Lung microvascular endothelial cell (primary cell): ENCODE measurements at places on chromosomes 13 and 19. TPM values are rescaled to one million over a fixed set of nuclear protein-coding genes. Genes with fewer than 3 reads are reported as not detected.

Gene CTU1
- 4.1 and 7.3 TPM in 2 replicates for total RNA-seq

Gene TYROBP
- total RNA-seq = not detected in 2 replicates

Gene PLPPR3
- under 0.01 and 0.44 TPM in 2 replicates for total RNA-seq

Gene KLK13
- total RNA-seq = not detected in 2 replicates

Gene ZNF799
- 3.9 and 7.5 TPM in 2 replicates for total RNA-seq

Gene ACTL9
- total RNA-seq = not detected in 2 replicates

Gene ZNF615
- total RNA-seq = 5.0 and 7.7 TPM in 2 replicates

Gene PRR12
- 1.1 and 2.0 TPM in 2 replicates for total RNA-seq

Gene RBM26
- total RNA-seq = 10.5 and 14.7 TPM in 2 replicates

Gene CYP2A7
- total RNA-seq = not detected in 2 replicates

Gene C19orf85
- not detected in 2 replicates for total RNA-seq

Gene SIGLECL1
- not detected in 2 replicates for total RNA-seq

Gene DNAAF3
- 0.22 and 0.40 TPM in 2 replicates for total RNA-seq

Gene GRIN2D
- 0.20 and 0.22 TPM in 2 replicates for total RNA-seq

Gene B3GNT8
- 2.2 and 3.0 TPM in 2 replicates for total RNA-seq

Gene DHDH
- under 0.01 TPM in 1 of 2 replicates, not detected in the other for total RNA-seq

Gene CBLC
- total RNA-seq = not detected in 2 replicates

Gene NCR1
- not detected in 2 replicates for total RNA-seq

Gene ZNF790
- 5.7 and 10.5 TPM in 2 replicates for total RNA-seq

Gene GPR12
- not detected in 2 replicates for total RNA-seq

Gene FXYD1
- total RNA-seq = not detected in 2 replicates

Gene FUT1
- 4.8 and 8.3 TPM in 2 replicates for total RNA-seq

Gene FSD1
- 2.2 and 10.2 TPM in 2 replicates for total RNA-seq

Gene CEACAM8
- total RNA-seq = not detected in 2 replicates

Gene FREM2
- under 0.01 TPM in 1 of 2 replicates, not detected in the other for total RNA-seq

Gene HPN
- total RNA-seq = under 0.01 TPM in 2 replicates

Gene ELSPBP1
- not detected in 2 replicates for total RNA-seq

Gene PPM1N
- 1.3 TPM in 1 of 2 replicates, not detected in the other for total RNA-seq

Gene ZNF208
- under 0.01 and 0.99 TPM in 2 replicates for total RNA-seq

Gene GALP
- total RNA-seq = not detected in 2 replicates

Gene TTC9B
- total RNA-seq = under 0.01 TPM in 1 of 2 replicates, not detected in the other

Gene CLEC11A
- total RNA-seq = 0.40 and 2.6 TPM in 2 replicates

Gene TSSK6
- 0.65 and 1.2 TPM in 2 replicates for total RNA-seq

Gene ZNF221
- 3.3 and 4.0 TPM in 2 replicates for total RNA-seq

Gene FPR2
- total RNA-seq = not detected in 2 replicates
